Stimulated activated CD4-positive, alpha-beta T cell treated with anti-CD3 and anti-CD28 coated beads, Interleukin-1b, Interleukin-23, amount 100 ng/mL, for 1 hour (primary cell): ENCODE measurements at places on chromosomes 12 and 14.

DNA sequence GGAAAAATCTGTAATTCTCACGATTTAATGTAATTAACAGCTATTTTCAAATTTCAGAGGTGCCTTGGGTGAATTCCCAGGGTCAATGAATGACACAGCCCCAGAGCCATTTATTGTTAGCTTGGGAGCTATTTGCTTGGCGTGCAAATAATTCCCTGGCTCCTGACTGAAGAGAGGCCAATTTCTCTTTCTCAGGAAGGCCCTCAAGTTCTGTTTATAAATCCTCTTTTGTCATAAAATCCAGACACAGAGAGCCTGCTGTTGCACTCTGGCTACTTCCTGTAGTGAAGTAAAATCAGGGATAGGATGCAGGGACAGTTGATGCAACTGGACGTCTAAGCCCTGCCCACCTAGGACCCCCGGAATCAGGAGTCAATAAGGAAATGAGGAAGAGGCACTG is 154.3 kb downstream of the TMX1 start:
- no peak for DNase-seq

DNA sequence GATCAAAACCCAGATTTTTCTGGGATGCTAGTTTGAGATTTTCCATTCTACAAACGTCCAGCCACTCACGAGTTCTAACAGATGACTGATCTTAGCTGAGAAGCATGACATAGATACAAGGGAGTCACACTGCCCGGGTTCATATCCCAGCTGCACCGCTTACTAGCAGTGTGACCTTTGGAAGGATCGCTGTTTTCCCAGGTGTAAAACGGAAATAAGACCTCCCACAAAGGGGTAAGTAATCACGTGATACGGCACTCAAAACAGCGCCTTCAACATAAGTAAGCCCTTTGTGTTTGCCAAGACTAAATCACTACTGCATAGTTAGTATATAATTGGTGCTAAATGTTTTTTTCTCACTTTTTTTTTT is 624 bp upstream of the PWP1 start:
- no peak for DNase-seq

- no peak for DNase-seq
Measured at GRCh38 chr14:68548194-68549076, 244.4 kb downstream of the ZFP36L1 start.

- no peak for DNase-seq
Measured at GRCh38 chr14:19838433-19838832, 34.9 kb downstream of the OR4N2 start.

- DNase-seq, result no peak
Measured at GRCh38 chr12:99019798-99020197, 374.7 kb downstream of the APAF1 start.

DNA sequence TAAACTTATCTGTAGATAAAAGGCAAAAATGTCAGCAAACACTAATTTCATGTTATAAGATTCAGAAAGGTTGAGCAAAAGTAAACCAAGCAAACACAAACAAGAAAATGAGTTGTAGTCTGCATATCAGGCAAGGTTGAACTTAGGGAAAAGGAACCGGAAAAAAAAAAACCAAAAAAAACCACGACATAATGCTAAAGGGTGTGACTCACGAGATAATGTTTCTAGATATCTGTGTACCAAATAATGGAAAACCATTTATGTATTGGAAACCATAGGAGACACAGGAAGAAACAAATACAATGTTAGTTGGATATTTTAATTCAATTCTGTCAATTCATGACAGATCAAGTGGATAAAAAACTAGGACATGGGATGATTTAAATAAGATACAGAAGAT is 60.5 kb downstream of the GPATCH2L start:
- DNase-seq, result no peak

GRCh38 chr12:75944097-75944904 is 87.3 kb downstream of the PHLDA1 start:
- no peak for DNase-seq

DNA sequence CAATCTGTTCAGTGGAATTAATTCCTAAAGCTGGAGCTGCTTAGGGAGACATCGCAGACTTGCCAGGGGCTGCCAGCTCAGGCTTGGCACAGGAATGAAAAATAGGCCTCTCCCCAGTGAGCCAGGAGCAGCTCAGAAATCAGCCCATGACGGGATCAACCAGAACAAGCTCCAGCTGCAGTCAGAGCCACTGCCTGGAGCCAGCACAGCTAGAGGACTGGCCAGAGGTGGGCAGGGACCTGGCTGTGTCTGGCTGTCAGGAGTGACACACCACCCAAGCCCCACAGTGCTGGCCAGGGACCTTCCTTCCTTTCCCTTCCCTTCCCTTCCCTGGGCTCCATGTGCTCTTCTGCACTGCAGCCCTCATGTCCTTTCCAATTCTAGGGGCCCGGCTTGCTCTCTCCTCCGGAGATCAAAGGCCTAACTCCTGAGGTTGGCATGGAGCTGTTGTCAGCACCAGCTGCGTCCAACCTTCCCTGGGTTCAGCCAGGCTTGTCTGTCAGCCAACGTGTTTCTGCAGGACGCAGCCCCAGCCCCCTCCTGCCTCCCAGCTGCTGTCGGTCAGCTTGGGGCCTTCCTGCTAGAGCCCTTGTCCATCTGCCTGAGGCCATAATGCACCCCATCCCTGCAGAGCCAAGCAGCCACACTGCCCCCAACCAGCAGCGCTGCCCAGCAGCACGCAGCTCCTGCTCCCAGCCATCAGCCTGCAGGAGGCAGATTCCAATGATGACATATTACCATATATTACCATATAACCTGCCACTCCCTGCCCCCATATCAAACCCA is 149.3 kb downstream of the CALM1 start:
- DNase-seq, result no peak

GRCh38 chr14:21032326-21033132 is 2.1 kb downstream of the RNASE13 start:
- DNase-seq, result no peak

DNA sequence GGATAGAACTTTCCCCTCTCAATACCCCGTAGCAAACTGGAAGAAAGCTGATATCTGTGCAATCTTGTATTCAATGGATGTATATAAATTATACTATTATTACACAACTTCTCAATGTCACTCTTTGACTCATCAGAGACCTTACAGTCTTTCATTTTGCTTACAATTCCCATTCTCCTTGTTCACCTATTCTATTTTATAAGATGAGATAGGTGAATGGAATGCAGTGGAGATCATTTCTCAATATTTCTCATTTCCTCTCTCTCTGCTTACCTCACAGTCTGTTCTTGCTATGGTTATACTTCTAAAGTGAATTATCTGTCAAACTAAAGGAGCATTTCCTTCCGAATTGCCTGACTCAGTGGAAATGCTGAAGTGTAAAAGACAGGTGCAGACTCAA is 14.9 kb downstream of the FOXA1 start:
- no peak for DNase-seq

GRCh38 chr14:32820181-32820580 is 118.5 kb upstream of the NPAS3 start:
- DNase-seq, result no peak

- no peak for DNase-seq
Measured at GRCh38 chr12:125314051-125314755, 249.0 kb downstream of the AACS start.

GRCh38 chr12:53097207-53097563 is 282 bp upstream of the IGFBP6 start:
- DNase-seq, result no peak

DNA sequence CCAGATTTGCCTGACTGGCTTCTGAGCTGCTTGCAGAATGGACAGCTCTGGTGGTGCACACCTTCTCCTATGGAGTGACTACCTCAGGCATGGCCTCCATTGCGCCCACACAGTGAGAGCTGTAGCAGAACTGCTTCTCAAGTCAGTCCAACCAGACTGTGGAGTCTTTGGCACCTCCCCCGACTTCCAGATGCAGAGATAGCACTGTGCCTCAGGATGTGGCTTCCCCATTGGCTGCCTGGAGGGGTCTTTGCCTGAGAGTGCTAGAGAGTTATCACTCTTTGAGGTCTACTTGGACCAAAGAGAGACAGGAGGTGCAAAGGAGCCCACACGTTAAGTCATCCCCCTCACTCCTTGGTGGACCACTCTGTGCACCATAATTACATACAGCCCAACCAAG is 44.8 kb upstream of the FRS2 start:
- DNase-seq, result no peak

DNA sequence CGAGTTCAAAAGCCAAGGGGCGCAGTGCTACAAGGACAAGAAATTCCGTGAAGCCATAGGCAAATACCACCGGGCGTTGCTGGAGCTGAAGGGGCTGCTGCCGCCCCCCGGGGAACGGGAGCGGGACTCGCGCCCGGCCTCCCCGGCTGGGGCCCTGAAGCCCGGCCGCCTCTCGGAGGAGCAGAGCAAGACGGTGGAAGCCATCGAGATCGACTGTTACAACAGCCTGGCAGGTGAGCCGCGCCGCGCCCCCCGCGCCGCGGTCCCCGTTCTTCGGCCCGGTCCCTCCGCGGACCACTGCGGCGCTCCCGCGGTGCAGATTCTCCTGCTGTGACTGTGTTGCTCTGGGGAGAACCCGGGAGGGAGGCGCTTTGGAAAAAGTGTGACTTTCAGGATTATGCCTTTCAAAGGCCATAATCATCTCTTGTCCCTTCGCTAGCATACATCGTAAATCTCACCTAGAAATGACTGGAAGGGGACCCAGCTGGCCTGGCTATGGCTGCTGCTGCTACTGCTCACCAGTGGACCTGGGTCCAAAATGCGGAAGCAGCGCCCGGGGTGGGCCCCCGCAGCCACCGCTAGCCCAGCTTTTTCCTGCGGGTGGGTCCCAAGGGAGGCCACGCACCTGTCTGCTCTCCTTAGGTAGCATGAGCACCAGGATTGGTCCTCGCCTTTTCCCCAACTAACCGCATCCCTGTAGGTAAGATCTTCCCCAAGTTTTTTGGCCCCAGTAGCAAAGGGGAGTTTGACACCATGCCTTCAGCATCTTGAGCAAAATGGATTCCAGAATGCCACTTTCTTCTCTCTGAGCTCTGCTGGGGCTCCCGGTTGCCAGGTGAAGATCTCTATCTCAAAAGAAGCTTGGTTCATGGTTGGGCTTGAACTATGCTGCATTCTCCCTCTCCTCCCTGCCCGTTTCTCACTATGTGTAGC is 853 bp downstream of the TTC9 start:
- no peak for DNase-seq

GRCh38 chr14:23544511-23545447 is 6.8 kb downstream of the ZFHX2 start:
- no peak for DNase-seq

DNA sequence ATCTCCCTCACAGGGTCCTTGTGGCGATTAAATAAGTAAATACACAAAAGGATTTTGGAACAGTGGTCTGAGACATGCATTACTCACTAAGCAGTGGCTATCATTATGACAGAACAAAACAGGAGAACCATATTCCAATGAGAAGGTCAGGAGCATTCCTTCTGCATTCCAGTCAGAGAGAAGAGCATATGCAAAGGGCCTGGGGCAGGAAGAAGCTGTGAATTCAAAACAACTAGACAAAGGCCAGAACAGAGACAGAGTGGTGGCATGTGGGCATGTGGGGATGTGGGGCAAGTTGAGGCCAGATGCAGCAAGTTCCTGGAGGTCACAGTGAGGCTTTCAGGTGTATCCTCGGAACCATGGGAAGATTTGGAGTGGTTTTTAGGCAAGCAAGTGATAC is 70.1 kb upstream of the VRK1 start:
- DNase-seq, result no peak

GRCh38 chr14:52553671-52554575 is 1.3 kb downstream of the GPR137C start:
- DNase-seq, result peak; percentile 59

DNA sequence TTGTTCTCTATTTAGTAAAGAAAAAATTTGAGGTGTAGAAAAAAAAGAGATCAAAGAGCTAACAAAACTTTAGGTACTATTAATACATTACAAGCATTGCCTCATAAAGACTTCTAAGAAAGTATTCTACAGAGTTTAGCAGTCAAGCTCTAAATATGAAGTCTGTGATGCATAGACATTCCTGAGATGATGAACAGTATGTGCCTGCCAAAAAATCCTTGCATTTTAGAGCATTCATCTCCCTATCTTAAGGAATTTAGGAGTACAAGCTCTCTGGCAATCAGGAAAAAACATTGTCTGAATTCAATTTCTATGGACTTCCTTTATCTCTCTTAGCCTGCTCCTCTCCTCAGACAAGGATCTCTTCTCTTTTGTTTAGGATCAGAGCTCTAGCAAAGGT is 202.6 kb upstream of the LRFN5 start:
- no peak for DNase-seq

DNA sequence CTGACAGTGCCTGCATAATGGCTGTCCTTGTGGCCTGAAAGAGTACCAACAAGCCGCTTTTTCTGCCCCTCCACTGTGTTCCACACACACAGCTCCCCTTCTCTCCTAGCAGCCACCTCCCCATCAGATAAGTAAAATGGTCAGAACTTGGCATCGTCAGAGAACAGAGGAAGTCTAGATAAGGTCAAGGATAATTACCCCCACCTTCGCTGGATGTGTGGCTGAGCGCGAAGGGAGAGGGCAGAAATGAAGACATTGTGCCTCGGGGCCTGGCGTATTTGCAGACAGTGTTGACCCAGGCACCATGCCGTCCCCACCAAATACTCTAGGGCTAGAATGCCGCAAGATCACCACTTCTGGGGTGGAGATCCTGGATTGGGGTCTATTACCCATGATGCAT is 30.6 kb downstream of the FBXO21 start:
- no peak for DNase-seq

- DNase-seq, result no peak
Measured at GRCh38 chr12:92496790-92497189, 206.0 kb upstream of the PLEKHG7 start.
